Dorsolateral prefrontal cortex (tissue), 122 donors: ENCODE measurements at places on chromosomes 2 and 18.

- DNase-seq: peak; percentile 74
Measured at GRCh38 chr2:206085742-206086445, at the start of gene INO80D. Gene INO80D (minus strand): TSS chr2:206086174. CDS start chr2:206063016, 23,158 bp downstream.

DNA sequence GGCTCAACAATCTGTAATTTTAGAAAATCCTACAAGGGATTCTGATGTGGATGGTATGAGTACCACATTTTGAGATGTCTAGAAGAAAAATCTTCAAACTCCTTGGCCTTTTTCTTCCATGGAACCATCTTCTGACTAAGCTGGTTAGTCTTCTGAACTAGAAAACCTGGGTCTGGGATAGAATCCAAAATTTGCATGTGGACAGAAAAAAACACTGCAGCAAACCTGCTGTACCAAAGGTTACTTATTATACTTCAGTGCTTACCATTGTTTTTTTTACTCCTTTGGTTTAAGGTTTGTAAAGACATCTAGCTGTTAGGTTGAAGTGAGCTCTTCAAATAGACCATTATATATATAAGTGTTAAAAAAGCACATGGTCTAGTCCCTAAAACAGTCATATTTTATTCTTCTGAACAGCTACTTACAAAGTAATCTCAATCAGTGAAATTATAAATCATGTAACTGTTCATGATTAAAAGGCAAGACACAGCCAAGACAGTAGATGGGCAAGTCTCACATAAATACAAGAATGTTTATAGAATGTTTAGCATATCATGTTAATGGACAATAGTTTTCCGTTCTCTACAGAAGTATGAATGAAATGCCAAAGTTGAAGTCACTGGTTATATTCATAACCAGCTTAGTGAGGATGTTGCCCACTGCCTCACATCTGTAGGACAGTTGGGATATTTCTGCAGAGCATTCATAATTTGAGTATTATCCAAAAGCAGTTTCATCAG is 85.5 kb downstream of the ORC4 start:
- DNase-seq: no peak

GRCh38 chr2:191333911-191334357 is 88.7 kb downstream of the MYO1B start:
- no peak for DNase-seq

DNA sequence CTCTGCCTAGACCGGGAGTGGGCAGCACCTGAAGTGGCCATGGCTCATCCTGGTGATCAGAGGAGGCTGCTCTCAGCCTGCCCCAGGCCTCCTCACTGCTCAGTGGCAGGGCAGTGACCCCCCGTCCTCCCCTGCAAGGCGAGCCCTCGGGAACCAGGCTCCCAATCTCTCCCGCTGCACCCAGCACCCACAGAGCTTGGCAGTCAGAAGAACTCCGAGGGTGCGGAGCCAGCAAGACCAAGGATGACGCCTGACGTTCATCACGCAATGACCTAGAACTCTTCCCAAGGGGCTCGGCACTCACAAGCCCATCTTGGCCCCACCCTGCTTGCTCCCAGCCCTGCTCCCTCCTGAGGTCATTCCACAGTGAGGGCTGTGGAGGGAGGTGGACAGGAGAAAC is 189.8 kb upstream of the SALL3 start:
- DNase-seq: no peak

DNA sequence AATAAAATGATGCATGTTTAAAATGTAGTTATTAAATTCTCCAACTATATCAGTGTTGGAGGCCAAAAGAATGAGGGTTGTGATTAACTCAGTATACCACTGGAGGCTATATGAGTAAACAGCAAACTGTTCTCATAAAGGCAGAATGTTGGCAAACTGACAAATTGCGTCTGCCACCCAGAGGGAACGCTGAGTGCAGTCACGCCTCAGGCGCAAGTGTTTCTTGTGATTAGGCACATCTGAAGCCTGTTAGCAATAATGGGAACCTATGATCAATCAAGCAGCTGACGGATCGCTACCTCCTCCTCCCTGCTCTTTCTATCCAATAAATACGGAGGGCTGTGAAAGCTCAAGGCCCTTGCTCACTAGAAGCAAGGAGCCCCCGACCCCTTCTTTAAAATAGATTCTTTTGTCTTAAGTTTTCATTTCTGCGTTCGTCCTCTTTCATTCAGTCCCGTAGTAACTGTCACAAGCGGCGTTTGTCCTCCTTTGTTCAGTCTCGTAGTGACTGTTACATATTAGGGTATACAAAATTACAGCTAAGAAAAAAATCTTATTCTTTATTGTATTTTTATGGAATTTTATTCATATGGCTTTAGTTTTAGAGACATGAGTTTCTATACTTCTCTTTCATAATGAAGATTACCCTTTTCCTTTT is 16.3 kb upstream of the RMND5A start:
- peak; percentile 69 for DNase-seq

- no peak for DNase-seq
Measured at GRCh38 chr2:68766376-68766845, 31.8 kb downstream of the ARHGAP25 start.

- DNase-seq: no peak
Measured at GRCh38 chr2:102753563-102754159, 8.2 kb upstream of the TMEM182 start.

GRCh38 chr18:4352746-4353551 is 102.2 kb downstream of the DLGAP1 start:
- DNase-seq: no peak
